NCI-H774 (cell line): ENCODE measurements at places on chromosomes 11 and 22.

DNA sequence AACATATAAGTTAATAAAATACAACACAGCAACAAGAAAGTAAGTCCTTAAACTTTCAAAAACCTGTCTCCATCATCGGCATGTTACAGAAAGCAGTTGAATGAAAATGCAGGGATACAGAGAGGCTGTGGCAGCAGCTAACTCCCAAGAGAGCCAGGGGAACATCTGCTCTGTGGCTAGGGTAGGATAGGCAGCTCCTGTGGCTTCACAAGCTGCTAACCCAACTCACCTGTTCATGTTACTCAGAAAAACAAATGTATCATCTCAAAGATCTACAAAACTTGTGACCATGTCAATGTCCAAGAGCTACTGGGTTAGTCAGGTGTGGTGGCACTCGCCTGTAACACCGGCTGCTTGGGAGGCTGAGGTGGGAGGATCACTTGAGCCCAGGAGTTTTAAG lies 15.2 kb upstream of the PLAAT3 start:
- DNase-seq: no peak

- DNase-seq: no peak
Observed at GRCh38 chr11:66112601-66113499, 42.8 kb downstream of the PACS1 start.

DNA sequence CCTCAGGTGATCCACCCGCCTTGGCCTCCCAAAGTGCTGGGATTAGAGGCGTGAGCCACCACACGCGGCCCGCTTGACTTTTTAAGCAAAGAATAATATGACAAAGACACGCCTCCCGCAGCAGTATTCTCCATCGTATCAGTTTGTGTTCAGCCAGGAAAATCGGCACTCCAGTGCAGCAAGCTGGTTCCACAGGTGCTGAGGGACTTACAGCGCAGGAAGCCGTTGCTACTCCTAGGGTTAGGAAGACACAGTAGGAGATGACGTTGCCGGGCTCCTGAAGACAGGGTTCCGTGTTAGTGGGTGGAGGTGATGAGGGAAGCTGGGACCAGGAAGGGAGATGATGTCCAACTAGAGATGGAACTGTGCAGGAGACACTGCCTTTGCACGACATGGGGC lies 65.8 kb upstream of the CECR2 start:
- no peak for DNase-seq

GRCh38 chr11:79039122-79039521 lies 401.7 kb downstream of the TENM4 start:
- DNase-seq: no peak

DNA sequence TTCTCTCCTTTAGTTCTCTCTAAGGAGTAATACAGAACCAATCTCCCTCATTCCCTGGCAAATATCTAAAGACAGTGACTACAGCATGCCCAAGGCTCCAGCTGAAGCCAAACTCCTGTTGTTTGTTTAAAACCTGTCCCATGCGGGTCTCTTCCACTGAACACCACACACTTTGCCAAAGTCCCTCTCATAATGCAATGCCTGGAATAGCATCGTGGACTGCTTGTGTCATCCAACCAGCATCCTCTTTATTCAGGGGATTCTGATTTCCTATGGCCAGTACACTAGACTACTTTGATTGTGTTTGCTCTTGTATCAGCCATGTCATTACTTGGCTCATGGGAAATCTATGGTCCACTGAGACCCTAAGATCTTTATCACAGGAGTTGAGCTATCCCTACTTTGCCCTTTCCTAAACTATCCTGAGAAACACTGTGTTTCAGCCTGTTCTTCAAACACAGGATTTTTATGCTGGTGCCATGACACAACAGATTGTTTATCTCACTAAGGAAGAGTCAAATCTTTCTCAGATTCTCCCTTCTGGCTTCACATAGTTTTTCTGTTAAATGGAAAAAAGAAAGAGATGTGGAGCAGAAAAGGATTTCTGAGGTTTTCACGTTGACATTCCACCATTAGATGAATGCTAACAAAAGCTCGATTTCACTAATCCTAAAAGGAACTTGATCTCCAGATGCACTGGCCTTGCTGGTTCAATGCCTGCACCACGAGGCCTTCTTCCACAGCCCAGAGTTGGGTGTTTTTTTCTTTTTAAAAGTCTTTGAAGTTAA lies 15.9 kb upstream of the IRAG1 start:
- DNase-seq: no peak

DNA sequence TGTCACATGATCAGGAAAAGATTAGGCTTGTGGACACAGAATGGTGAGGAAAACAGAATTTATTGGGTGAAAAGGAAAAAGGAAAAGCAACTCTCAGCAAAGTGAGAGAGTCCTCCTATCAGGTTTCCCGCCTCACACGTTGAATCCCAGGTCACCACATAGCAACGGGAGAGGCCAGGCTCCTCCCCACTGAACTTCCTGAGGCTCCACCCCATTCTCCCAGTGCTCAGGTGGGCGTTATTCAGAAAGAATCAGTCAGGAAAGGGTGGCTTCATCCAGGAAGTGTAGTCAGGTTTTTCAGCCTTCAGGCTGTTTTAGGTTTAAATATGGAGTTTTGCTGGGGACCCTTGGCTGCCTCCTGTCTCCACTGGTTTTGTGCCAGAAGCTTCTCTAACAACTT lies 66.9 kb downstream of the SPON1 start:
- DNase-seq: no peak

- no peak for DNase-seq
Observed at GRCh38 chr22:50030297-50031188, 18.0 kb upstream of the IL17REL start.

- DNase-seq: no peak
Observed at GRCh38 chr22:22210375-22210774, 34.2 kb upstream of the VPREB1 start.

DNA sequence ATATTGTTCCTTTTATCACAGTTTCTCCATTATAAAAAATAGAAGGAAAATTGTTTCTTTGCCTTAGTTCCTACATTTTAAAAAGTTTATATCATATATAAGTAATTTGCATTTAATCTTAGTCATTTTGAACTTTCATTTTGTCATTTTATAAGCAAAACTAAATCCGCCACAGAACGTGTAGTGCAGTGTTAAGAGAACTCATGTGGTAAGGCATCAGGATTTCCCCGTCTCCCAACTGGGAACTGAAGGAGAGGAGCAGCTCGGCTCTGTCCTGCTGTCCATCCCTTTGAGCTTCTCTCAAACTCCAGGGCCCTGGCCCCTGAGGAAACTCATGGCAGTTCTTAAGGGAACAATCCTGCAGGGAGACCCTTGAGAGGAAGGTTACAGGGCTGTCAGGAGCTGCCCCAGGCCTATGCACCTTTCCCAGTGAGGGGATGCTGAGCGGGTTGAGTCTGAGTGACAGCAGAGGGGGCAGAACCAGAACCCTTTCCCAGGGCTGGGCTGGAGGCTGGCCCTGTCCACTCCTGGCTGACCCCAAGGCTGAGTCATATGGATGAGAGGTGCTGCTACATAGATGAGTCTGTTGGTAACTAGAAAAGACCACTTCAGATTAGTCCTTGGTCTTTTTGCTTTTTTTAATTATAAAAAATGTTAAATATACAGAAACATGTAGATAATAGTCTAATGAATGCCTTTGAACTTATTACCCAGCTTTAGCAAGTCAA lies 333.1 kb downstream of the TBC1D22A start:
- no peak for DNase-seq

- DNase-seq: no peak
Observed at GRCh38 chr11:44407211-44407996, 97.5 kb upstream of the ALX4 start.

- DNase-seq: no peak
Observed at GRCh38 chr11:8327761-8328192, 64.1 kb upstream of the LMO1 start.

GRCh38 chr11:117313091-117313490 lies 3.0 kb downstream of the BACE1 start:
- DNase-seq: no peak

DNA sequence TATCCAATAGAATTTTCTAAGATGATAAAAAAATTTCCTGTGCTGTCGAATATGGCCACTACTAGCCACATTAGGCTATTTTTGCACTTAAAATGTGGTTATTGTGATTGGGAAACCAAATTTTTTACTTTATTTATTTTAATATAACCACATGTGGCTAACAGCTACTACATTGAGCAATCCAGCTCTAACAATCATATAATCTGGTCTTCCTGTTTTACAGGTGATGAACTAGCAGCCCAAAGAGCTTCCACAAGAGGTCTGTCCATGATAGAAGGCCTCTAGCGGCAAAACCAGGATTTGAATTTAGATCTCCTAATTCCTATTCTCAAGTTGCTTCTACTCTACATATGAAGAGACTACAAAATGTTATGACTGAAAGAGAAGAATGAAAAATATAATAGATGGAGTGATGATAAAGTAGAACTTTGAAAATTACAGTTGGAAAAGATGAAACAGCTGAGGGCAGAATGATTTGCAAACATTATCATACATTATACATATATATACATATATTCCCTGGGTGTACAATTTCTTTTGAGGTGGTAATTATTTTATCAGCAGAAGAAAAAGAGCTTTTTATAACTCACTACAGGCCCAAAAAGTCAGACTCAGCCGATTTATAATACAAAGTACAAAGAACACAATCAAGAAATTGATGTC lies 363.5 kb upstream of the PITPNB start:
- DNase-seq: no peak

GRCh38 chr11:108596701-108597100 lies 3.1 kb upstream of the EXPH5 start:
- no peak for DNase-seq

DNA sequence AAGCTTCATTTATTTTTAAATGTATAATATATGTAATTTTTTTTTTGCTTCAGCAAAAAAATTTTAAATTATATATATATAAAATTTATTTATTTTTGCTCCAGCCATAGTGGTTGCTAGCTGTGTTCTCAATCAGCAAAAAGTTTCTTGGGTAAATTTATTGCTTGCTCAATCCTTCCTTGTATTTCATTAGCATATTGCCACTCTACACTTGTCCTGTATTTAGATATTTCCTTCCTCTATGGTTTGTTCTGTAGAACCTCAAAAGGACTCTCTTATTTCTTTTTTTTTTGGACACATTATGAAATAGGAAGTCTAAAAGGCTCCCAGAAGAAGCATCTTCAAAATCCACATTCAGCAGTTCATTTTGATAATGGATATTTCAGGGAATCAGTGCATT lies 2.3 kb downstream of the PTPRJ start:
- DNase-seq: no peak

DNA sequence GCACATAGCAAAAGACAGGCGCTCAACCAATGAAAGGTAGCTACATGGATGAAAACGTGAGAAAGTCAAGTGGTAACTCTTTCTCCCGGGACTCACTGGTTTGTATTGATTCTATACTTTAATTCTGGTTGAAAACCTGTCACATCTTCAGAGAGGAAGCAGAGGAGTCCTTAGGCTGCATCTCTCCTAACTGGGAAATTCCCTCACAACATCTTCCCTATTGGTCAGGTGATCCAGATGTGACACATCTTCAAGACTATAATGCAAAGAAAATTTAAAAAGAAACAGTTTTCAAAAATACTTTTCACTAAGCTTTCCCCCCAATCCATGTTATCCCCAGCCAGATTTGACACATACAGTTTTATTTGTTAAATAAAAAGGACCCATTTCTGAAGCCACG lies 62.7 kb upstream of the RCN1 start:
- no peak for DNase-seq

DNA sequence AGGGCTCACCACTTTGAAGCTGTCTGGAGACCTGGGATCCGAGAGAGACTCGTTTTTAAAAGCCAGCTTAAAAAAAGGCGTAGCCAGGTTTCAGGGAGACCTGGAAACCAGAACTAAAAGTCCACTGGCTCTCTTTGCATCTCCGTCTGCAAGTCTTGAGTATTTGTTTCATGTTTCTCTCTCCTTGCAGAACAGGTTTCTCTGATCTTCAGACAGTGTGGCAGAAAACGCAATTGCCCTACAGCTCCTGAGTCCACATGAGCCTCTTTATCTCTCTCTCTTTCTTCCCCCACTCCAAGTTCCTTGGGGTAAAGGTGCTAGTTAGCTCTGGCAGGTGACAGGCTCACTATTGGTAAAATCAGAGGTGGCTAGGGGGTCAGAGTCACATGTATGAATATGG lies 67.0 kb upstream of the AMPD3 start:
- no peak for DNase-seq
